ENCODE measurements at places on chromosomes 16 and 17.
A peak's percentile ranks its signal among the peaks of the same experiment; 100 is the strongest.

DNA sequence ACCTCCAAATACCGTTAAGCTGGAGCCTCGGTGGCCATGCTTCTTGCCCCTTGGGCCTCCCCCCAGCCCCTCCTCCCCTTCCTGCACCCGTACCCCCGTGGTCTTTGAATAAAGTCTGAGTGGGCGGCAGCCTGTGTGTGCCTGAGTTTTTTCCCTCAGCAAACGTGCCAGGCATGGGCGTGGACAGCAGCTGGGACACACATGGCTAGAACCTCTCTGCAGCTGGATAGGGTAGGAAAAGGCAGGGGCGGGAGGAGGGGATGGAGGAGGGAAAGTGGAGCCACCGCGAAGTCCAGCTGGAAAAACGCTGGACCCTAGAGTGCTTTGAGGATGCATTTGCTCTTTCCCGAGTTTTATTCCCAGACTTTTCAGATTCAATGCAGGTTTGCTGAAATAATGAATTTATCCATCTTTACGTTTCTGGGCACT, 928 bp downstream of the HBA1 start:
- no peak for DNase-seq

- no peak for DNase-seq
These were observed 90.3 kb downstream of the USP32 start for GRCh38 chr17:60301649-60302048.

- DNase-seq: no peak
These were observed 243.5 kb downstream of the XYLT1 start for GRCh38 chr16:17227278-17227677.

GRCh38 chr16:66081775-66082366, 284.6 kb upstream of the CDH5 start:
- no peak for DNase-seq

- no peak for DNase-seq
These were observed at the start of gene PSMB10 for GRCh38 chr16:67936124-67936879. PSMB10 (minus strand) TSS chr16:67936850; CDS start chr16:67936749, 101 bp downstream.

- DNase-seq: no peak
These were observed 80.5 kb downstream of the SMG6 start for GRCh38 chr17:2222901-2223616.

- DNase-seq: no peak
These were observed 1.1 kb downstream of the CCP110 start for GRCh38 chr16:19524616-19525384.

DNA sequence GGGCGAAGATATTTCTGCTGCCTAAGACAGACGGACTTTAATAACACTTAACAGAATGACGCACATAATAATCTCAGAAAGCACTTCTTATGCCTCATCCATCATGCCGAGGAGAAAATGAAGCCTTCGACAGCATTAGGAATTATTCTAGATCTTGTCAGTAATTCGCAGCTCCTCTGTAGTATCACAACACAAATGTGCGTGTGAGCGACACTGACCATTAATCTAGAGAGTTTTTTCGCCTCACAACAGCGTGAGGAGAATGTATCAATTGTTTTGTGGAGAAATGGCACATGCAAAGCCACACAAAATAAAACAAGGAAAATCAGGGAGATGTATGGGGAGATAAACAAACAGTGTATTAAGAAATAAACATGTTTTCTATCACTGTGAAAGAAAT, 410.2 kb upstream of the PSMD7 start:
- no peak for DNase-seq

DNA sequence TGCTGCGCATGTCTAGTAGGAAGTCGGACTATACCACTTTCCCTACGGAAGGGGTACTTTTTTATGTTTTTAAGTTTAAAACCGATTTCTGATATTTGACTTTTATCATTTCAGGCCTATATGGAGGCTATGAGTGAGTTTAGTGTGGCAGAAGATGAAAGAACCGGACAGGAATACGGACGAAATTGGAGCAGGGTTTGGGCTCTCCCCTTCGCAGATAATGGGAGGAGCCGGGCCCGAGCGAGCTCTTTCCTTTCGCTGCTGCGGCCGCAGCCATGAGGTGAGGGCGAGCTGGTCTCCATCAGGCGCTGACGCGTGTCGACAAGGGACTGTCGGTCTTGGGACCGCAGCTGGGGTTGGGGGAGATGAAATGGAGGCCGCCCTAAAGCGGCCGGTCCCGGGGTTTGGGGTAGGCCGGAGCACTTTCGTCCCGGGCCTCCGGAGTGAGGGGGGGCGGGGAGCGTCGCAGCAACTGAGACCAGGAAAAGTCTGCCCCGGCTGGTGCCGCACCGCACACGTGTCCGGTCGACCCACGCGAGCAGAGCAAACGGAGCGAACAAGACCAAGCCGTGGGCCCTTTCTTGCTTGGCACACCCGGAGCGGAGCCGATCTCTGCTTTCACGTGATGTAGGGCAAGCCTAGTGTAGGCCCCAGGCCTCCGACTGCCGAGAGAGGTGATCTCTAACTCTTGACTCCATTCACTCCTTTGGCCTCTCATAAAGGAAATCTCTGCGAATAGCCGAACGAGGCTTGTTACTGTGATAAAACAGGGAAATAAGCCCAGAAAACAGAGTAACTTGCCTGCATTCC, at the start of gene RPL19:
Gene RPL19, plus strand, starts transcription at position 214 of the 810 bp plus-strand sequence. Its CDS starts 62 bp downstream, at position 276.
- DNase-seq: peak; percentile 89

DNA sequence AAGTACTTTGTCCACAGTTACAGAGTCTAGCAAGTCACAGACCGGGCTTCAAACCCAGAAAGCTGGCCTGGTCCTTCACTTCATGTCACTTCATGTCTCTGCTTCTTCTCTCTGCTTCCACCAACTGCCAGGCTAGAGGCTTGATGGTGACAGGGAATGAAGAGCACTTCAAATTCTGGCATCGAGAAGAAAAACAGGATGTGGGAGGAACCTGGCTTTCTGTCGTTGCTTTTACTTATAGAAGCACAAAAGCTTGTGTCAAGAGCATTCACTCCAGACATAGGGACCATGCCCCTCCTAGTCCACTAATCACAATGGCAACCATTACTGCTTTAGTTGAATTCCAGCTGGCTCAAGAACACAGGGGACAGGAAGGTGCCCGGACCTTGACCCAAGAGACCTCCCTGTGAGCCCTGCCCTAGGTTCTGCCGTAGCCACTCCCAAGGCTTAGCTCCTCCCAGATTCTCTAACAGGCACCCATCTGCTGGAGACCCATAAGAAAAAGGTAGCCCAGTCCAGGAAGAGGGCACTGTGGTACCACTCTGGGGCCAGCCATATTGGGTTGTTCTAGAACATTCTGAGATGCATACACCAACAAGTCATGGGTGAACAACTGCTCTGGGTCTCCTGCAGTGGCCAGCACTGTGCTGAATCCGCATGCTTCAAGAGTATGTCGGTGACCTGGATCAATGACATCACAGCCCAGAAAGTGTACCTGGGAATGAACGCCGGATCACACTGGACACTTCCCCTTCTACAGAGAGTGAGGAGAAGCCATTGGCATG, 181.8 kb downstream of the C16orf95 start:
- no peak for DNase-seq

- DNase-seq: no peak
These were observed 12.5 kb downstream of the FAHD1 start for GRCh38 chr16:1839554-1839953.

DNA sequence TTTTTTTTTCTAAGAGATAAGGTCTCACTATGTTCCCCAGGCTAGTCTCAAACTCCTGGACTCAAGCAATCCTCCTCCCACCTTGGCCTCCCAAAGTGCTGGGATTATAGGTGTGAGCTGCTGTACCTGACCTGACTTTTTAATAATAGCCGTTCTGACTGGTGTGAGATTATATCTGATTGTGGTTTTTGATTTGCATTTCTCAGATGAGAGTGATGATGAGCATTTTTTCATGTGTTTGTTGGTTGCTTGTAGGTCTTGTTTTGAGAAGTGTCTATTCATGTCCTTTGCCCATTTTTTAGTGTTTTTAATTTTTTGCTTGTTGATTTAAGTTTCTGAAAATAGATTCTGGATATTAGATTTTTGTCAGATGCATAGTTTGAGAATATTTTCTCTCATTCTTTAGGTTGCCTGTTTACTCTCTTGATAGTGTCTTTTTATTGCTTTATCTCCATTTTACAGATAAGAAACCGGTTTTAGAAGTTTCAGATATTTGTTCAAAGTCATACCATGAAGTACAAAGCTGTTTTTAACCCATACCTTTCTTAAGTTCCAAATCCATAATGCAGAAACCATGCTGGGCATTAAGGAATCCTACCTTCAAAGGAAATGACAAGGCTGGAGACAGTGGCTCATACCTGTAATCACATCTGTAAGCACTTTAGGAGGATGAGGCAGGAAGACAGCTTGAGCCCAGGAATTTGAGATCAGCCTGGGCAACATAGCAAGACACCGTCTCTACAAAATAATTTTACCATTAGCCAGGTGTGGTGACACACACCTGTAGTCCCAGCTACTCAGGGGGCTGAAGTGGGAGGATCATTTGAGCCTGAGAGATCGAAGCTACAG, 168.4 kb upstream of the TBX2 start:
- no peak for DNase-seq

- no peak for DNase-seq
These were observed 8.1 kb downstream of the FASN start for GRCh38 chr17:82089723-82090548.

GRCh38 chr16:73339821-73340220, 291.9 kb upstream of the ZFHX3 start:
- DNase-seq: no peak

- no peak for DNase-seq
These were observed 725 bp upstream of the MT2A start for GRCh38 chr16:56607675-56608042.
